ENCODE measurements at places on chromosomes 2 and 18.
A peak's percentile ranks its signal among the peaks of the same experiment; 100 is the strongest.

DNA sequence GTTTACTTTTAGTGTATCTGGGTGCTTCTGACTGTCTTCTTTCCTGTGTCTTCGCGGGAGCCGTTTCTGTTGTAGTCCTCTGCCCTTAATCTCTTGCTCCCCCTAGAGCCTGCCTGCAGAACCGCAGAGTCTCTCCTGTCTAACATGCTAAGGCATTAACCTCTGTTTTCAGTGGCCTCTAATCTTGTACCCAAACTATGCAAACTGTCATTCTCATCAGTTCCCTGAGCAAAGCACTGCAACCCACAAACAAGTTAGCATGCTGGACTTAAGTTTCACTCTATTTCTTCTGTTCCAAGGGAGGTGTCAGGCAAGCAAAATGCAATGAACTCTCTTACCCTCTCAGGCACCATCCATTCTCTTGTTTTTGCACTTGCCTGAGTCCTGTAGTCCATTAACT lies 138.4 kb downstream of the OTX1 start:
- DNase-seq = peak; percentile 15

DNA sequence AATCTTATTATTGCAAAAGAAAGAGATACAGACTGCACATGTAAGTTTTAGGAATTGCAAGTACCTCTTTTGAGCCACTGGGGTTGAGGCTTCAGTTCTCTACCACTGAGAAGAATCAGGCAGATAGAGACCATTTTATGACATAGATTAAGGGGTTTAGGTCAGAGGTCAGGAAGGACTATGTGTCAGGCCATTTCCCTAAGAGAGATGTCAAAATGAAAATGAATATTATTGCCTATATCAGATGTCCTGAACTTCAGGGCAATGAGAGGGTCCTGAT lies 113.7 kb downstream of the GATA6 start:
- no peak for DNase-seq

DNA sequence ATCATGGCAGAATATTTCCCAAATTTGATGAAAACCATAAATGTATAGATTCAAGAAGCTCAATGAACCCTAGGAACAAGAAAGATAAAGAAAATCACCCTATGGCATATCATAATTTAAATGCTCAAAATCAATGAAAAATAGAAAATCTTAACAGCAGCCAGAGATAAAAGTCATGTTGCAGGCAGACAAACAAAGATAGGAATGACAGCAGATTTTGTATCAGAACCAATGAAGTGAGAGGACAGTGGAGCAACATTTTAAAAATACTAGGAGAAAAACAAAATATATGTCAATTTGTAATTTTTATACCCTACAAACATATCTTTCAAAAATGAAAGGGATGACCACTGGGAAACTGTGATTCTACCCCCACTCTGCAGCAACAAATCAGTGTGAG lies 203.3 kb downstream of the PIEZO2 start:
- no peak for DNase-seq

DNA sequence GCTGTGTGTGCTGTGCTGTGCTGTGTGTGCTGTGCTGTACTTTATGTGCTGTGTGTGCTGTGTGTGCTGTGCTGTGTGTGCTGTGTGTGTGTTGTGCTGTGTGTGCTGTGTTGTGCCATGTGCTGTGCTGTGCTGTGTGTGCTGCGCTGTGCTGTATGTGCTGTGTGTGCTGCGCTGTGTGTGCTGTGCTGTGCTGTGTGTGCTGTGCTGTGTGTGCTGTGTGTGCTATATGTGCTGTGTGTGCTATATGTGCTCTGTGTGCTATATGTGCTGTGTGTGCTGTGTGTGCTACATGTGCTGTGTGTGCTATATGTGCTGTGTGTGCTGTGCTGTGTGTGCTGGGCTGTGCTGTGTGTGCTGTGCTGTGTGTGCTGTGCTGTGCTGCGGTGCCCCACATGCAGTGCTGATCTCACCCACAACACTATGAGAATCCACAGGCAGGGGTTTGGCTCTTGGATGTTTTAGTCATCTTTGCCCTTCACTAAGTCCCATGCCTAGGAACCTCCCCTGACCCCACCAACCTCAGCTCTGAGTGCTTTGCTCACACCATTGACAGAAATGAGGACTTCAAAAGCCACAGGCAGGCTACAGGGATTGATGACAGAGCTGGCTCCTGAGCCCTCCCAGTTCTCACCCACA lies 30.5 kb upstream of the MAL start:
- DNase-seq = no peak

- no peak for DNase-seq
These were observed 10.6 kb downstream of the EMX1 start for GRCh38 chr2:72927619-72928550.

Data from GM12864 (cell line).